ENCODE measurements at places on chromosomes 2 and 18.

- no peak for DNase-seq
Observed at GRCh38 chr18:26483633-26484032, 64.7 kb downstream of the KCTD1 start.

GRCh38 chr18:79507546-79508480 lies 112.1 kb downstream of the NFATC1 start:
- peak; percentile 69 for DNase-seq

GRCh38 chr2:181275643-181276070 lies 181.5 kb upstream of the ITGA4 start:
- no peak for DNase-seq

DNA sequence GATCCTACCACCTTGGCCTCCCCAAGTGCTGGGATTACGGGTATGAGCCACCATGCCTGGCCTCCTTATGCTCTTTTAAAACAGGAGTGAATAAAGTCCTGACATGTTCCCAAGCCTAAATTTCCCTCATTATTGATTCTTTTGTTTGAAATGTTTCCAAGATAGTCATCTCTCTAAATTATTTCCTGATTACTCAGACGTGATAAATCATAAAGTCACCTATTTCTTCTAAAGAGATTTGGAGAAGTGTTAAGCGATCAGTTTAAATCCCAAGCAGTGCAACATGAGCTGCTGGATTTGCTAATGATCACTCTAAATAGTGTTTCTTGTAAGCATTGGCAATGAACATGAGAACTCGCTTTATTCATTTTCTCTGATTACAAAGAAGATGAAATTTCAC lies 51.8 kb downstream of the PMAIP1 start:
- DNase-seq = no peak

GRCh38 chr2:21095178-21095577 lies 28.6 kb upstream of the TDRD15 start:
- no peak for DNase-seq

DNA sequence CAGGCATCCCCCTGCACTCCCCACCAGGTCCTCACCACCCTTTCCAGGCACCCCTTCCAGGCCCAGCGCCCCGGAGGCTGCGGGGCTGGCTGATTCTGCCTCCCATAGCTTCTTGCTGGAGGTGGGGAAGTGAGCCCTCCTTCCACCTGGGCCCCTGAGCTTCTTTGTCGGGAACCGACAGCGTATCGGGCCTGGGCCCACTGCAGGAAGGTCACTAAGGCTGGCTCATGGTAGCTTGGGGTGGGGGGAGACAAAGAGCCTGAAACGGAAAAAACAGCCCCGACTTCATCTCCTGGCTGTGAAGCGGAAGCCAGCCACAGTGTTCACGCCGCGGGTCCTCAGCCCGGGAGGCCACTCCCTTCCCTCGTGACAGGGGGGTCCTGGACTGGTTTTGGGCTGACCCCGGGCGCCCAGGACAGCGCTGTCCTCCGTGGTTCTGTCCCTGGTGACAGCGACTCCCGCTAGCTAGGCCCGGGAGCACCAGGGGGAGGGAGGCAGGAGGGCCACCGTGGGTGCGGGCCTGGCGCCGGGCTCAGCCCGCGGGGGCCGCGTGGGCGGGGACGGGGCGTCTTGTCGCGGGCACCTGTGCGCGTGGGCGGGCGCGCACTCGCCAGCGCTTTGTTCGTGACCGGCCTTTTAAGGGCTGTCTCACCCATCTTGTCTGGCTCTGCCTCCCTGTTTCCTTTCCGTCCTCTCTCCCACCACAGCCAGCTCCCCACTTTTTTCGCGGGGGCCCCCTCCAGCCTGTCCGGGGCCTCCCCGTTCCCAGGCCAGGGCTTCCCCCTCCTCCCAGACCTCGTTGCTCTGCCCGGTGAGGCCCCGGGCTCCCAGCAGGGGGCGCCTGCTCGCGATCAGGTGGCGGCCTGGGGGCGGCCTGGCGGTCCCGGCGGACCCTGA lies 64.9 kb downstream of the DNMT3A start:
- DNase-seq = peak; percentile 84

- DNase-seq = no peak
Observed at GRCh38 chr18:41783879-41784278, 171.2 kb upstream of the PIK3C3 start.

GRCh38 chr2:23803965-23804542 lies 122.9 kb downstream of the ATAD2B start:
- peak; percentile 13 for DNase-seq

- peak; percentile 28 for DNase-seq
Observed at GRCh38 chr2:145423809-145424208, 903.9 kb upstream of the ZEB2 start.

GRCh38 chr2:36380624-36381481 lies 25.3 kb downstream of the CRIM1 start:
- peak; percentile 21 for DNase-seq

Measured in suppressor macrophage treated with lipopolysaccharide for 1 hour (primary cell).